GM12878 (cell line): ENCODE measurements at places on chromosomes 2 and 18.

DNA sequence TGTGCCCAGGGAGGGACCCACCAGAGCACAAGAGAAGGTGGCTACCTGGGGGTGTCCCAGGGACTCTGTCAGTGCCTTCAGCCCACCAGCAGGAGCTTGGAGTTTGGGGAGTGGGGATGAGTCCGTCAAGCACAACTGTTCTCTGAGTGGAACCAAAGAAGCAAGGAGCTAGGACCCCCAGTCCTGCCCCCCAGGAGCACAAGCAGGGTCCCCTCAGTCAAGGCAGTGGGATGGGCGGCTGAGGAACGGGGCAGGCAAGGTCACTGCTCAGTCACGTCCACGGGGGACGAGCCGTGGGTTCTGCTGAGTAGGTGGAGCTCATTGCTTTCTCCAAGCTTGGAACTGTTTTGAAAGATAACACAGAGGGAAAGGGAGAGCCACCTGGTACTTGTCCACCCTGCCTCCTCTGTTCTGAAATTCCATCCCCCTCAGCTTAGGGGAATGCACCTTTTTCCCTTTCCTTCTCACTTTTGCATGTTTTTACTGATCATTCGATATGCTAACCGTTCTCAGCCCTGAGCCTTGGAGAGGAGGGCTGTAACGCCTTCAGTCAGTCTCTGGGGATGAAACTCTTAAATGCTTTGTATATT, 14.0 kb downstream of the ITM2C start:
- DNase-seq = no peak

DNA sequence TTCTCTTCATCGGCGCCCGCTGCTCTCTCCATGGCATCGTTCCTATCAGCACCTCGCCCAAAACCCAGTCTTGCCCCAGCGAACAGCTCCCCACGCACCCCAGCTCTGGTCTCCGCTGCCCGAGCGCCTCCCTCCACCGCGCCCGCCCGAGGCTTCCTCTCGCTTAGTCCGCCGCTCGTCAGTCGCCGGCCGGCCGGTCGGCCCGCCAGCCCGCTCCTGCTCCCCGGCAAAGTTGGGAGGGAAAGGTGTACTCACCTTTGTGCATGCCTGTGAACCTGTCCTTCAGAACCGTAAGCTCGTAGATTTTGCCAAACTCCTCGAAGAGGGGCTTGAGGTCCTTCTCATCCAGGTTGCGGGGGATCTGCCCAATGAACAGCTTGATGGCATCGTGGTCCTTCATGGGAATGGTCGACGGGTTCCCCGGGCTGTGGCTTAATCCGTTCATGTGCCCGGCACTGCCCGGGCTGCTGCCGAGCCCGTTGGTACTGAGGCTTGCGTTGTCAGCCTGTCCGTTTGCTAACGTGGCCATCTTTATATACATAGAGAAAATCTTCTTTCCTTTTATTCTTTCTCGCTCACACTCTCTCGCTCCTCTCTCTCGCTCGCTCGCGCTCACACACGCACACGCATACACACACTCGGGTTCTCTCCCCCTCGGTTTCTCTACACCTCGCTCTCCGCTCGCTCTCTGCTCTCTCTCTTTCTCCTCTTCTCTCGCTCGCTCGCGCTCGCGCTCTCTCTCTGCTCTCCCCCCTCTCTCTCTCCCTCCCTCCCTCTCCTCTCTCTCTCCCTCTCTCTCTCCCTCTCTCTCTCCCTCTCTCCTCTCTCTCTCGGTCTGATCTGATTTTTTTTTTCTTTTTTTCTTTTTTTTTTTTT, at the start of gene CELF4:
TSS of gene CELF4 (minus strand) at position 698 of the 876 bp plus-strand sequence.
- no peak for DNase-seq

GRCh38 chr2:19119326-19120001, 239.0 kb downstream of the OSR1 start:
- no peak for DNase-seq

- DNase-seq = no peak
These were observed 80.7 kb downstream of the SLC39A10 start for GRCh38 chr2:195737511-195738325.
